ENCODE measurements at places on chromosomes 2 and 18.

DNA sequence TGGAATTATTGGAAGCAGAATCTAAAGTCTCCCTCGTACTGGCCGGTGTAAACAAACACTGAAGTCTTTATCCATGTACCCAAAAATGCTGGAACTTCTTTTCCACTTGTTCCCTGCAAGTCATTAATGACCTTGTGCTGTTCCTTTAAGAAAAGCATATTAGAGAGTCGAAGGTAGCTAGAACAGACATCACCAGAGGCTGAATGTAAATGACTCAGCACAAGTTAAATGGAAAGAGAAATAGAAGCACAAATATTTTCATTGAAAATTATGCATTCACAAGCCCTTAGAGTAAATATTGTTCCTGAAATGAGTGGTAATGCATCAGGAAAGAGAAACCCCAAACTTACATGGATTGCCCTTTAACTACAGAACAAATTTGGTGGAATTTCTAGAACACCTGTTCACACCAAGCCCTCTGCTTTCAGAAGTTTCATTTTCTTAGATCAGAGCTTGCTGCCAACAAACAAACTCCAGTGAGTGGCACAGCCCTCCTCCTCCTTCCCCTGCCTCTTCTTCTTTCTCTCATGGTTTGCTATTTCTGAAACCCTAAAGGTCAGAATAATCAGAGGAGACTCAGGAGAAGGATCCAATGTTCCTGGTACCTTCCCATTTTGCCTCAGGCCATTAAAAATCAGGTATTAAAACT lies 264.3 kb downstream of the TXNL1 start:
- no peak for DNase-seq

DNA sequence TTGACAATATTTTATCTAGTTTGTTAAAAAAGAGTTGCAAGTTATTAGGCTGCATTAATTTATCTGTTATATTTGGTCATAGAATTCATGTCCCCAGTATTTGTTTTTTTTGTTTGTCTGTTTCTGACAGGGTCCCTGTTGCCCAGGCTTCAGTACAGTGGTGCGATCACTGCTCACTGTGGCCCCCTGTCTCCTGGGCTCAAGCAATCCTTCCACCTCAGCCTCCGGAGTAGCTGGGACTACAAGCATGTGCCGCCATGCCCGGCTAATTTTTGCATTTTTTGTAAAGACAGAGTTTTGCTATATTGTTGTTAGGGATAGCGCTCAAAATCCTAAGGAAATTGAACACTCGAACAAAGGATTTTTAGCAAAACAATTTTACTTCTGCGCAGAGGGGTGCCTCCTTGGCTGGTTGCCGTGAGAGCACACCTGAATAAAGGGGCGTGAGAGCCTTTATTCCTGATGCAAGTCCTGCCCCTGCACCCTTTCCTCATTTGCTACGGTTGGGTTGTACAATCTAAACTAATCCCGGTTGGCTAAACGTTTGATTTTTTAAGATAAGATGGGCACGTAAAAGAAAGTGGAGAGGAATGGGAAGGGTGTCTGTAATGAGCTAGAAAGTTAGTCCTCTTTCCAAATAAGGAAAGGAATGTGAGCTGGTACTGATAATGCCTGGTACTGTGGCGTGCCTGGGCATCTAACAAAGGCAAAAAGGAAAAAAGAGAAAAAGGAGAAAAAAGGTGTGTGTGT lies 65.5 kb downstream of the COMMD1 start:
- no peak for DNase-seq

- no peak for DNase-seq
Observed at GRCh38 chr2:63738019-63738418, 103.7 kb upstream of the UGP2 start.

GRCh38 chr18:13455471-13455870 lies 236.9 kb downstream of the LDLRAD4 start:
- no peak for DNase-seq

GRCh38 chr2:236743039-236743920 lies 173.7 kb downstream of the ACKR3 start:
- DNase-seq: peak; percentile 90

GRCh38 chr2:239222312-239222660 lies 178.5 kb downstream of the HDAC4 start:
- DNase-seq: peak; percentile 52

GRCh38 chr2:189236066-189236465 lies 56.5 kb upstream of the COL5A2 start:
- peak; percentile 77 for DNase-seq

DNA sequence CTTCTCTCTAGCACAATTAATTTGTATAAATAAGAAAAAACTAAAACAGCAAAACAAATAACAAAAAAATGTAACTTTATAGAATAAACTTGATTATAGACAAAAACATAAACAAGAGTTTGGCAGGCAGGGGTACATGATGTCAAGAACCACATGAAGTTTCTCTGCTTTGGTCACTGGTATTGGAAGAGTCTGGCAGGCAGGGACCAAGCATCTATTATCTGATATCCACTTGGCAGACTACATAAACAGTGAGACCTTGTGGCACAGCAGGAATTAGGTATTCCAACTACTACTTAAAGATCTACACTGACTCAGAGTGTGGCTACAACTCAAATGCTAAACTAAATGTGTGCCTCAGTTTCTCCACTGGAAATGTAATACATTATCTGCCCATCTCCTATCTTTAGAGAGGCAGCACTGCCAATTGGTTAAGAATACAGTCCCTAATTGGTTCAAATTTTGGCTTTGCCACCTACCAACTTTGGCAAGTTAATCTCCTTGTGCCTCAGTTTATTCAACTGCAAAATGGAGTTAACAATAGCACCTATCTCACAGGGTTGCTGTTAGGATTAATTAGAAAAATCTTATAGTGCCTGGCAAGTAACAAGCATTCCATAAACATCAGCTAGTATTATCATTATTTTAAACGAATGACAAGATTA lies 2.7 kb downstream of the MAP4K3 start:
- DNase-seq: no peak

- DNase-seq: peak; percentile 35
Observed at GRCh38 chr2:103847276-103847675, 1006.6 kb upstream of the POU3F3 start.

- DNase-seq: no peak
Observed at GRCh38 chr2:10720306-10720705, 1.1 kb upstream of the ATP6V1C2 start.

- DNase-seq: no peak
Observed at GRCh38 chr2:12816379-12817306, 99.9 kb downstream of the TRIB2 start.

- no peak for DNase-seq
Observed at GRCh38 chr2:195388028-195388427, 269.0 kb upstream of the SLC39A10 start.

DNA sequence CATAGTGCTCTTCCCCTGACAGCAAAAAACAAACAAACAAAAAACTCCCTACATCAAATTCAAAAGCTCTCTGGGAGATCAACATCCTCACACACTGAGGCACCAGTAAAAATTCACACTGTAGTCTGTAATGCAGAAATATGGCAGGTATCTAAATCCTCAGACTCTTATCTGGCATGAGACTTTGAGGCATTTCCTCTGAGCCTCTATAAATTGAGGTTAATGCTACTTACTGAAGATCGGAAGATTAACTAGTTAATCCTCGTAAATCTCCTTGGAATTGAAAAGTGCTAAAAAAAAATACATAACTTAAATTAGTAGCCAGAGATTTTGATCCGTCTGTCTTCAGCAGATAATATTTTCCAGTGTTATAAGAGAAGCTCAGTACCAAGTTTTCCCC lies 65.0 kb downstream of the AP1S3 start:
- DNase-seq: no peak
